ENCODE measurements at places on chromosomes 7 and 10.

DNA sequence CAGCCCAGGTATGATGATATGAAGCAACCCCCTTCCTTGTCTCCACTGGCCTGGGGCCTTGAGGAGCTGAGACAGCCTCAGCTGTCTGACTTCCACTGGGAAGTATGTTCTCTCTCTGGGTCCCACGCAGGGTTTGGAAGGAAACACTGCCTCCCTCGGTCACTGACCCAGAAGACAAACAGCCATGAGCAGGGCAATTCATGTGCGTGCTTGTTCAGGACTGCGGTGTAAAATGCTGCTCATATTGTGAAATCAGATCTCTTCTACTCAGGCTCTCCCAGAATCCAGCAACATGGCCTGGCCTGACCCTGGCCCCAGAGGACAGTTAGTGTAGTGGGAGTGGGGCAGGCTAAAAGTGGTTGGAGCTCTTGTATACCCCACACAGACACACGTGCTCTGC is 2.8 kb downstream of the CLCN1 start:
- no peak for DNase-seq

DNA sequence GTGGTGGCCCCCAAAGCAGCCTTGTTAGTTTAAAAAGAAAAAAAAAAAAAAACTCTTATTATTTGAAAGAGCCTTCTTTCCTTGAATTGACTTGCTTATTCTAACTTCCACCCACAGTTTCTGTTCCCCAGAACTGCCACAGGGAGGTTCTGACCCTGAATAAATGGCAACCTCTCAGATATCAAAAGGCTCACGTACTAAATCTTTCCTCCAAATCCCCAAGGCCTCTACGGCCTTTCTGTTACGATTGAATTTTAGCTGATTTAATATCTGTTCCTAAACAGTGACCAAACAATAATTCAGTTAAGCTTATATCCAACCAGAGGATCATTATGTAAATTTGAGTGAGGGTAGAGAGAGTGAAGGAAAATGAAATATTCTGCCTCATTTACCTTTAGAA is 482.8 kb downstream of the GFRA1 start:
- no peak for DNase-seq

DNA sequence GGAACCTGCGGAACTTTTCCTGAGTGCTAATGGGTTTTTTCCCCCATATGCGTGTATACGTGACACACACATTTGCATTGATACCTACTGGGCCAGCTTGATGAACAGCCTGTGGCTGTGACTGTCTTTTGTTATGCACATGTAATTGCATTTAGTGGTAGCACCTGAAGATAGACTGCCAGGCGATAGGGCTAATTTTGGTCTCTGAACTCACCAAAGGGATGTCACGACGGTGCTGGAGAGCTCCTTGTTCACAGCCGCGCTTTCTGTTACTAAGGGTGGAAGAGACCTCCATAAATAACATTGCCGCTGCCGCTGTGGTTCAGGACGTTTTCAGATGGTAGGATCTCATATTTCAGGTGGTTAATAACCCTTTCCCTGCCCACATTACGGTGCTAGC is 133.2 kb downstream of the CAMK1D start:
- no peak for DNase-seq

DNA sequence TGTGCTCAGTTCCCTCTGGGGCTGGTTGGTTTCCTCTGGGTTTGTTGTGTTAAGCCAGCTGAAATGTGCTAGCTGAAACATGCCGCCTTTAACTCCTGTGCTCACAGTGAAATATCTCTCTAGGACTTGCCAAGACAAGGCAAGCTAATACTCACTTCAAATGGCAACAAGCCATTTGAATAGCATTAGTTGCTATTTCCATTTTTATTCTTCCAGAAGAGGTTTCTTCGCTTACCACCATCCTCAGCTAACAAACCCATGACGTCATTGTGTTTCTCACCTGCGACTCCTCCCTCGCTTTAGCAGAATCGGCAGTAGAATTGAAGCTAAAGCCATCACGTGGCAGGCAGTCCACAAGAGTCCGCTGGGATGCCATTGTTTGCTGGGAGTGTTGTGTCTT is 61.3 kb downstream of the ZNF22 start:
- DNase-seq = no peak

GRCh38 chr10:118781541-118781940 is 26.8 kb upstream of the CACUL1 start:
- no peak for DNase-seq

- DNase-seq = no peak
These were observed 19.0 kb upstream of the ABCB4 start for GRCh38 chr7:87494454-87494853.

- DNase-seq = no peak
These were observed 64.0 kb upstream of the KLF6 start for GRCh38 chr10:3848775-3849635.

GRCh38 chr7:157526913-157527634 is 190.3 kb downstream of the DNAJB6 start:
- no peak for DNase-seq

DNA sequence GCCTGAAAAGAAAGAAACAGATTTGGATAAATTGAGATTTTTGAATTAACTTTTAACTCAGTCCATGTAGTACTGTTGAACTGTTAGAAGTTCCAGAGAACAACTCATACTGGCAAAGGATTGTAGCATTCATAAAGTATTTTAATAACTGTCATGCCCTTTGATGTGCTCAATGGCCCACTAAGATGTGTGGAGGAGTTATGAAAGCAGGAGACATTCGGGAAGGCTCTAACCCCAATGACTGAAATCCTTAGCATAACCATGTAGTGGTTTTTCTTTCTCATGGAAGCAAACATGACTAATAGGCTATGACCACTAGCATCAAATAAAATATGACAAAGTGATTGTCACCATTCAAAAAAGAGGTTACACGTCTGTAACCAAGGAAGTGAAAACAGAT is 25.7 kb downstream of the CYP3A7 start:
- no peak for DNase-seq

All from CD4-positive, alpha-beta T cell treated with Interferon alpha-2 for 1 hour (primary cell).